BJ (cell line): ENCODE measurements at places on chromosomes 4 and X.

GRCh38 chr4:38788317-38788716 is 5.5 kb upstream of the TLR10 start:
- DNase-seq = no peak

DNA sequence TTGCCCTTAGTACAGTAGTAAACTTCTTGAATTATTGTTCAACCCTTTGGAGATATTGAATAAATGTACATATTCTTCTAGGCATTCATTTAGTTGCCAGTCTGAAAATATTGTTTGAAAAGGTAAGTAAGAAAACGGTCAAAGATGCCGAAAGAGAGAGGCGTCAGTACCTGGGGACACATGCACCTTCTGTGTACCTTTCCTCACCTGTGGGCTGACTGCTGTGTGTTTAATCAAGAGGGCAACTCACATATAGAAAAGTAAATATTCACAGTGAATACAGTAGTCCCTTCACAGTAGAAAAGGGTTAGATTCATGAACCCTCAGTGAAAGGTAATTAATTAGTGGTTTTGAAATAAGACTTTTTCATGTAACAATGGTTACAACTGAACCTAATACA is 6.9 kb downstream of the ANXA10 start:
- DNase-seq = no peak

DNA sequence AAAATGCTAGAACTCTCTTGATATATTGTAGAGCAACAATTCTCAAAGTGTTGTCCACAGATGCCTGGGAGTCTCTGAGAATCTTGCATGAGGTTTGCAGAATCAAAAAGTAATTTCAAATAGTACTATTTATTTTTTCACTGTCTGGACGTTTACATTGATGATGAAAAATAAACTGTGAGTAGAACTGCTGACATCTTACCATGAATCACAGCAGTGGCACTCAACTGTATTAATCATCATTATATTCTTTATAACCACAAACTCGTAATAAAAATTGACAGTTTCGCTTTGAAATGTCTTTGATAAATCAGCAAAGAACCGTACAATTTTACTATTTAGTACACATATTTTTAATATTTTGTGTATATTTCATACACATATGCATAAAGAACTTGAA is 94.5 kb downstream of the NAF1 start:
- no peak for DNase-seq

DNA sequence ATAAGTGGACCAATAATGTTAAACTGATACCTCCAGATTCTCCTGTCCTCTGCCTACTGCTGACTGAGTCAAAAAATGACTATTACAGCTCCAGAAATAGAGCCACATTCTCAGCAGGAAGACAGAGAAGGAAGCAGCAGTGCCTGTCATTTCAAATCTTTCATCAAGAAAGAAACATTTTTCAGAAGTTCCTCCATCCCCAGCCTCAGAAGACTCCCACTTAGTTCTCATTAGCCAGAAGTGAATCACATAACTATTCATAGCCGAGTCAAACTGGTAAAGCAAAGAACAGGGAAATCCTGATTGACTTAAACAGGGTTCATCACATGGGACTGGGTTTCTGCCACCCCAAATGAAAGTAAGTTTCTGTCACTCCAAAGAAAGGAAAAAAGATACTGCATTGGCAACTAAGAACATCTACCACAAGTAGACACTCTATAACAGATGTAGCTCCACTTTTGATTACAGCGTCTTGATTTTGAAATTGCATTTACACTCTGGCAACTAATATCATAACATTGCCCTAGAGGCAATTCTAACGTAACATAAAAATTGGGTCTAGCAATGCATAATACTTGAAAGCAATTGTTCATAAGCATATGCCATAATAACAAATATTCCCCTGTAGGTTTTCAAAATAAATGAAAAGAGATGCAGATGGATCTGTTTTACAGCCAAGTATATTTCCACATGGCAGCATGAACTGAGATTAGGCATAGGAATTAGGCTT is 599.8 kb downstream of the GALNTL6 start:
- DNase-seq = no peak

GRCh38 chr4:87851332-87851731 is 18.6 kb downstream of the MEPE start:
- DNase-seq = no peak

DNA sequence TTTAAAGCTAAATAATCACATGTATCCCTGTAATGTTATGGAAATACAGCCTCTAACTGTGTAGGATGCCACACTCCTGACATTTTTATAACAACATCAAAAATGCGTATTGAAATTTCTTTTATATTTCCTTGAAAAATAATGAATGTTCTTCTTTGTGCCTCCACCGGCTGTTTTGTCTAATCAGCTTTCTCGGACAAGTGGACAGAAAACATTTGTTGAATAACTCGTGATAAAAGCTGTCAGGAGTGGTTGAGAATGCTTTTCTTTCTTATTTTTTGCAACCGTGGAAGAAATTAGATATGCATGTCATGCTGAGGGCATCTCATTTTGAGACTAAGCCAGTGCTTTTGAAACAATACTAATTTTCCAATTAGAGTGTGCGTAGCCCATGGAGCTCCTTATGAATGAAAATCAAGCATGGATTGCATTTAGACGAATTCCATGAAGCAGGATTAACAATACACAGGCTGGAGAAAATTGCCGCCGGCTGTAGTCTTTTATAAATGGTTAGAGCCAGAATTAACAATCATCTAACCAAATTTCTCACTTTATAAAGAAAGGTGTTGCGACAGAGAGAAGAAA is 614.5 kb upstream of the LCORL start:
- no peak for DNase-seq

- DNase-seq = no peak
These were observed at the start of gene FRMPD3 for GRCh38 chrX:107448998-107449835. FRMPD3 (plus strand) TSS chrX:107449652; CDS start chrX:107526589, 76,937 bp downstream.

- DNase-seq = peak; percentile 57
These were observed at the start of gene DOCK11 for GRCh38 chrX:118495061-118495921. DOCK11 (plus strand) TSS chrX:118495815; CDS start chrX:118495972, 157 bp downstream.

DNA sequence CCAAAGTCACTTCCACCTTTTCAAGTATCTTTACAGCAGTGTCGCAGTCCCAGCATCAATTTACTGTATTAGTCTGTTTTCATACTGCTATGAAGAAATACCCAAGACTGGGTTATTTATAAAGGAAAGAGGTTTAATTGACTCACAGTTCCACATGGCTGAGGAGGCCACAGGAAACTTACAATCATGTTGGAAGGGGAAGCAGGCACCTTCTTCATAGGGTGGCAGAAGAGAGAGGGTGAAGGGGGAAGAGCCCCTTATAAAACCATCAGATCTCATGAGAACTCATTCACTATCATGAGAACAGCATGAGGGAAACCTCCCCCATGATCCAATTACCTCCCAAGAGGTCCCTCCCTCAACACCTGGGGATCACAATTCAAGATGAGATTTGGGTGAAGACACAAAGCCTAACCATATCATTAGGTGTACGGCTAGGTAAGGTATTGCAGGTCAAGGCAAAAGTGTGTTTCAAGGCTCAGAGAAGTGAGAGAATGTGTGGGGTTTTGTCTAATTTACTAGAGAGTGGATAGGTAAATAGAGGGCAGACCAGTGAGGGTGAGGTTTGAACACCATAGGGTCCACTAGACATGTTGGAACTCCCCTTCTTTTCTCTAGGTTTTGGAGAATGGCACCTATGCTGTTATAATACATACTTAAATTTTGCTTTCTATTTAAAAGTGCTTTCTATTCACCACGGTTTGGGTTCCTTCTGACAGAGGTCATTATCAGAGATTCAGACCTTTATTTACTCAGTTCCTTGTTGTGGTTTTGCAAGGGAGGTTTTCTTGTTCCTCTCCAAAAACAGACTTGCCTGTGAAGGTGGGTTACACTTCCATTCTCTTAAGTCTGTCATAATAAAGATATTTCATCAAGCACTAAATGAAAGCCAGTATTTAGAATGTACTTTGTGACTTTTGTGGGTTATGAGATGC is 186.6 kb downstream of the CPEB2 start:
- no peak for DNase-seq

GRCh38 chr4:7273738-7274297 is 81.5 kb downstream of the SORCS2 start:
- DNase-seq = no peak

DNA sequence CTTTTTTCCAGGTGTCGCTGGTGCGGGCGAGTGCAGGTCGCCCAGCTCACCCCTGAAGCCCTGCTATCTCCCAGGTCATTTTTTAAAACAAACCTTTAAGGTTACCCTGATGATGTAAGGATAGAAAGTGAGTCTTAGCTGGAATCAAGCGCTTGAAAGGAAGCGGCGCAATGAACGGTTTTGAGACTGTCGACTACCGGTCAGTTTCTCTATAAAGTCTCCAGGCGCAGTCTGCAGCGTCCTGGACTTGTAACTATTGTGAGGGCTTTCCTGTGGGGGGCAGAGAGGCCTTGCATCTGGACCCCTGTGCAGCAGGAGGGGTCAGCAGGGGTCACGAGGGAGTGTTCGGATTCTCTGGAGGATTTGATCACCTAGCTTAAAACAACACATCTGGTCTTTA is 1.6 kb downstream of the KIT start:
- no peak for DNase-seq

- DNase-seq = no peak
These were observed 8.0 kb downstream of the RADX start for GRCh38 chrX:106619797-106620196.

DNA sequence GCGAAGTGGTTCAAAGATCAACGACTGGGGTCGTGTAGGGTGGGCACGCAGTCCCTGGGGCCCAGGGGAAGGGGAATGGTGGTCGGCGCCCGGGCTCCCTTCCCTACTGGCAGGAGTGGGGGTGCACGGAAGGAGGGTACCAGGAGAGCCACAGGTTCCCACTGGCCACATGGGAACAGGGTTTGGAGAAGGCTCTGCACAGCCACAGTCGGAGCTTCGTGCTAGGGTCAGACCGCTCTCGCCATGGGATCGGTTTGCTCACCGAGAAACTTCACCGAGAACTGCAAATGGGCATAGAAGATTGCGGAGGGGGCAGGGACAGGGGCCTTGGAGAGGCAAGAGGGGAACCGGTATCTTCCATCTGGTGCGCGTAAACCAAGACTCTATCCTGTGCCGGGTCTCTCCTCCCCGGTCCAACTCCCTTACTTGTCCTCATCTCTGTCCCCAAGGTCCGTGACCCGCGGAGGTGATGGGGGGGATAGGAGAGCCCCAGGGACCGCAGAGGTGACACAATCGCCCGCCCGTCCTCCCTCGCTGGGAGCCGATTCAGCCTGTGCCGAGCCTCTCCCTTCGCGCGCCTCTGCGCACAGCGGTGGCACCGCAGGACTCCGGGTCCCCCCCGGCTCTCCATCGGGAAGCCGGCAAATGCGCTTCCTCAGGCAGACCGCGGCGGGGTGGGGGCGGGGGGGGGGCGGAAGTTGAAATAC is 1.0 kb downstream of the SCD5 start:
- no peak for DNase-seq
